Iris pigment epithelial cell (primary cell): ENCODE measurements at places on chromosomes 11 and 22.

- no peak for DNase-seq
These were observed 43.4 kb upstream of the TMPRSS4 start for GRCh38 chr11:118033443-118033842.

GRCh38 chr11:3085052-3085451, 27.8 kb upstream of the CARS1 start:
- DNase-seq = no peak

DNA sequence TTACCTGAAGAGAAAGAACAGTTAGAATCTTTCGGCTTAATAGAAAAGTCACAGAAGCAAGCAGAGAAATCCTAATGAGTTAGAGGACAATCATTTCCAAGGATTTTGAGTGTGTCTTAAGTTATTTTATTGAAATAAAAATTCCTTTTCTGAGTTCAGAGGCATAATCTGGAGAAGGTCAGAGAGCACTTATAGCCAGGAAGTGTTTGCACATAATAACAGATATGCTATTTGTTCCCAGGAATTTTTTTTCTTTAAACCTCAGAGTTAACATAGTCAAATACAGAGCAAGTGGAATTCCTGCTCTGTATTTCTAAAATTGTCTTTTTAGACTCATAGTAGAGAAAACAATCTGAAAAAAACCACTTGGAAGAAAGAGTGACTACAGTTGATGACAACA, 74.3 kb downstream of the SNX19 start:
- DNase-seq = no peak

GRCh38 chr11:76824980-76825725, 35.6 kb upstream of the ACER3 start:
- peak; percentile 40 for DNase-seq

- DNase-seq = no peak
These were observed 258.5 kb upstream of the KIRREL3 start for GRCh38 chr11:127259102-127259501.

- peak; percentile 83 for DNase-seq
These were observed 566.4 kb downstream of the METTL15 start for GRCh38 chr11:28674433-28675103.

DNA sequence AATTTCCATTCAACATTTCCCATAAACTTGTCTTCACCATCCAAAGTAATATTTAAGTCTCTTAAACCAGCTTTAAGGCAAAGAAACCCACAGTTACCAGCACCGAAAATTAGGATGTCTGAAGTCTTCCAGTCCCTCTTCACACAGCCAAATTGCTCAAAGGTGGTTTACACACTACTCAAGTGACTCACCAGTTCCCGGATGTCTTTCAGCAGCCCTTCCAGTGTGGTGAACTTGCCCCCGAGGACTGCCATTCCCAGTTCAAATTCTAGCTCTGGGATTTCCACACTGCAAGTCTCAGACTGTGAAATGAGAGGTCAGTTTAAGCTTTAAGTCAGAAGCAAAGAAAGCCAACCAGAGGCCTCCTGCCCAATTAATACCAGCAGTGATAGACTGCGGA, 5.1 kb downstream of the ZPR1 start:
- DNase-seq = peak; percentile 67

DNA sequence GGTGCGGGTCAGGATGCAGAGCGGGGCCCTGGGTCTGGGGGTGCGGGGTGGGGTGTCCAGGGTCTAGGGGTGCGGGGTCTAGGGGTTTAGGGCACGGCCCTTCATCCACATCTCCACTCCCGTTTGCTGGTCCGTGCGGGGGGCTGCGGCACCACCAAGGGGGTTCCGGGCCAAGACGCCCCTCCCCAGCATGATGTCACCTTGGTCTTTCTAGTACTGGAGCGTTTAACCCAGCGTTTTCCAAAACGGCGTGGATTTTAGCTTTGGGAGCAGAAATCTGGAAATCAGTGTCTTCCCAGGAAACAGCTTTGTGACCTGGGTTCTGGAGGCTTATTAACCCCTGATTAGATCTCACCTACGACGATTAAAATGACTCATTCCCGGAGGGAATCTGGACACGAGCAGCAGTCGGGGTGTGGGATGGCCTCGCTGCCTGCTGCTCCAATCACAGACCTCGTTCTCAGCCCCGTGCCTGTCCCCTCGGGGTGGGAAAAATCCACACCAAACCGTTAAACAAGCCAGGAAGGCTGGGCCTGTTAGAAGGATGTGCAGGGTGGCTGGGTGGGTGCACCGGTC, 759 bp downstream of the AP2A2 start:
- DNase-seq = peak; percentile 69
